HS-5 (cell line): ENCODE measurements at places on chromosomes 5 and 9.

DNA sequence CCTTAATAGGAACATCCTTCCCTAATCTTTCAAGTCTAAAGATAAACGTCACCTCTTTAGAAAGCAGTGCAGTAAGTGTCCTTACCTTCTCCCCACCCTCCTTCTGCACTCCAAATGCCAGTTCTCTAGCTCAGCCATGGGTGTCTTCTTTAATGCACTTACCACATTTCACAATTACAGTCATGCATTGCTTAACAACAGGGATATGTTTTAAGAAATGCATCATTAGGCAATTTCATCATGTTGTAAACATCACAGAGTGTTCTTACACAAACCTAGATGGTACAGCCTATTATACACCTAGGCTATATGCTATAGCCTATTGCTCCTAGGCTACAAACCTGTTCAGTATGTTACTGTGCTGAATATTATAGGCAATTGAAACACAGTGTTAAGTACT, 91.2 kb downstream of the RFX3 start:
- DNase-seq, result no peak

- DNase-seq, result no peak
These were observed 15.3 kb upstream of the SLC27A6 start for GRCh38 chr5:128949847-128950546.

- DNase-seq, result no peak
These were observed 318.4 kb upstream of the NMUR2 start for GRCh38 chr5:152723482-152723881.

DNA sequence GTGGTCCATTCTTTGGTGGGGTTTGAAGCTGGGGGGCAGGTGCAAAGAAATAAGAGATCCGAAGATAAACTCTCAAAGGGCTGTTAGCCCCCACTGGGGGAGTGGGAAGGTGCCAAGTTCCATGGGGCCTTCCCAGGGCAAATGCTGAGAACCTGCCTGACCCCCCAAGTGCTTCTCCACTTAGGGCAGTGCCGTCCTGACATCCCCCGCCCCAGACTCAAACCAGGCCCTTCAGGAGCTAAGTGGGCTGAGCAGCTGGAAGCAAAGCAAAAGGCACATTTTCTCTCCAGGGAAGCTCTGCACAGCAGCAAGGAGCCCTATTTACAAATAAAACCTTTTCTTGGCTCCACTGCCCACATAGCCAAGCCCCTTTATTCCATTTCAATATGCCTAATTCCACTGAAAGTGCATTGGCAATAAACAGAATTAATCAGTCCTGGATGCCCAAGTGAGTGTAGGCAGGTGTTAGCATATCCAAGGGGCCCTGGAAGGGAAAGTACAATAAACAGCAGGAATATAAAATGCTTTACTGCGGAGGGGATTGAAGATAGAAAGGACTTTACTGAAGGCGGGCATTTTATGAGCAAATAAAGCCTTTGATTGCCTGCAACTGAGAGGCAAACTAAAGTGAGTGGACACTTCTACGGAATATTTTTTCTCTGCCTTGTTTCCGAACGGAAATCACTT, 44.6 kb downstream of the WHRN start:
- no peak for DNase-seq

GRCh38 chr5:178941361-178941760, 363 bp downstream of the ZNF454 start:
- DNase-seq, result no peak

GRCh38 chr5:69329905-69330489, 2.6 kb downstream of the CCDC125 start:
- no peak for DNase-seq

DNA sequence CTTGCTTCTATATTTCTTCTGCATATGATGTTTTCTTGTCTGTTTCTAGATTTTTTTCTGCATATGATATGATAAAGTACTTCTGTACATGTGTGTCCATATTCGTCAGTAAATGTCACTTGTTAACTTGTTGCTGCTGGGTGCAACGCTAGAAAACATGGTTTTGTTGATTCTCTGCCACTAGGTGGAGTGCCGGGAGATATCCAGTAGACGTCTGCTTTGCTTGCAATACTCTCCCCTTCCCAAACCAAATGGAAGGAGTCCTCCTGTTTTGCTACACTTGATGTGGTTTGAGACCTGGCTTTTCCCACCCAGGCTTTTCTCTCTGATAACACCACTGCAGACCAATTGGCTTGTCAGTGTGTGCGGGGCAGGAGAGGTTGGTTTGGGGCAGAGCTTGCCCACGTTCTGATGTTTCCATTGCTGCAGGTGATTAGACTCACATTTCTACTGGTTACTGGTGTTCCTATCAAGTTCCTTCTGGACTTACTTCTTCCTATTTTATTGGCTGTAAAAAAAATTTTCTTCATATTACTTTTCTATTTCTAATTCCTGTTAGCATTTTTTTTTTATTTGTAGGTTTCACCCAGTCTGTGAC, 900.0 kb upstream of the CDH10 start:
- peak; percentile 29 for DNase-seq

DNA sequence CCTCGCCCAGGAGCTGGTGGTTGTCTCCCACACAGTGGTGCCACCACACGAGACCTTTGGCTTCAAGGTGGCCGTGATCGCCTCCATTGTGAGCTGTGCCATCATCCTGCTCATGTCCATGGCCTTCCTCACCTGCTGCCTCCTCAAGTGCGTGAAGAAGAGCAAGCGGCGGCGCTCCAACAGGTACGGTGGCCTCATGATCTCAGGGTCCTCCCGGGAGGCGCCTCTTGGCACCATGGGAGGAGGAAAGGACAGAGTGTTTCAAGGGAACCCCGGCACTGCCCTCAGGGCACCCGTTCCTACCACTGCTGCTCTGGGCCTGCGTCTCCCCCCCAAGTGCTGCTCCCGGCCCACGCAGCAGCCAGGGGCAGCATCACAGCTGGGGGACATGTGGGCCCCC, 18.2 kb upstream of the CARD19 start:
- no peak for DNase-seq

DNA sequence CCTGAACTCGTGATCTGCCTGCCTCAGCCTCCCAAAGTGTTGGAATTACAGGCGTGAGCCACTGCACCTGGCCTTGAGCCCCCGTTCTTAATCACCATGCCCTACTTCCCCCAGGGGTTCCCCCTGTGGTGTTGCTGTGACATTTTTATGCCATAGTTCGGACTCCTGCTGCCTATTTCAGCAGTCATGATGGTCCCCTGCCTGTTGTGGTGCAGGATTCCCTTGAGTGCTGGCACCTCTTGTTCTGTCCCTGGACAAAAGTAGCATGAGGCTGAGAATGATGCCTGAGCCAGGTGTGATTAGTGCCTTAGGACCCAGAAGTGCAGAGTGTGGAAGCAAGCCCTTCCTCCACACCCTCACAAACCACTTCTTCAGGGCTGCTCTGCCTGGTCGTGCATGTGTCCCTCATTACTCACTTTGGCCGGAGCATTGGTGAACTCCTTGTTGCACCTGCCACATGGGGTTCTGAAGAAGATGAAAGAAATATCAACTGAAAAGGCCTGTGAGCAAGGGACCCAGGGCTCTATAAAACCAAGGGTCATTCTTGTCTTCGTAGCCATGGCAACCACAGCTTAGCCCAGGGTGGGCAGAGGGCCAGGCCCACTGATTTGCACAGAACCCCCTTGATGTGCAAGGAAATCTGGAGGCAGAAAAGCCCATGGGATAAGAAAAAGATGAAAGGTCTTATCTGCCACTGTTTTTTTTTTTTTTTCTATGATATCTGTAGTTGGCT, 228.0 kb downstream of the NTRK2 start:
- no peak for DNase-seq

DNA sequence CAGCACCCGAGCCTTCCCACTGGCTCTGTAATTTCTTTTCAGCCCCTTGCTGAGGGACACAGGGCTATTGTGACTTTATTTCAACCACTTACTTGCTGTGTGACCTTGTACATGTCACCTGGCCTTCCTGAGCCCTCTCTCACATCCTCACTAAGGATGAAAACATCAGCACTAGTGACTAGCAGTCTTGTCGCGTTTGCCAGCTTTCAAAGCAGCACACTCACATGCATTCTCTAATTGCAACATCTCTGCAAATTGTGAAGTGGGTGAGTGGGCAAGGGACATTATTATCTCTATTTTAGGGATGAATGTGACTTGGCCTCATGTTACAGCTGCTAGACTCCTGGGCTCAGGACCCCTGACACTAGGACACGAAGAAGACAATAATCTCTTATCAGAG, 144.5 kb downstream of the SEC61B start:
- no peak for DNase-seq

DNA sequence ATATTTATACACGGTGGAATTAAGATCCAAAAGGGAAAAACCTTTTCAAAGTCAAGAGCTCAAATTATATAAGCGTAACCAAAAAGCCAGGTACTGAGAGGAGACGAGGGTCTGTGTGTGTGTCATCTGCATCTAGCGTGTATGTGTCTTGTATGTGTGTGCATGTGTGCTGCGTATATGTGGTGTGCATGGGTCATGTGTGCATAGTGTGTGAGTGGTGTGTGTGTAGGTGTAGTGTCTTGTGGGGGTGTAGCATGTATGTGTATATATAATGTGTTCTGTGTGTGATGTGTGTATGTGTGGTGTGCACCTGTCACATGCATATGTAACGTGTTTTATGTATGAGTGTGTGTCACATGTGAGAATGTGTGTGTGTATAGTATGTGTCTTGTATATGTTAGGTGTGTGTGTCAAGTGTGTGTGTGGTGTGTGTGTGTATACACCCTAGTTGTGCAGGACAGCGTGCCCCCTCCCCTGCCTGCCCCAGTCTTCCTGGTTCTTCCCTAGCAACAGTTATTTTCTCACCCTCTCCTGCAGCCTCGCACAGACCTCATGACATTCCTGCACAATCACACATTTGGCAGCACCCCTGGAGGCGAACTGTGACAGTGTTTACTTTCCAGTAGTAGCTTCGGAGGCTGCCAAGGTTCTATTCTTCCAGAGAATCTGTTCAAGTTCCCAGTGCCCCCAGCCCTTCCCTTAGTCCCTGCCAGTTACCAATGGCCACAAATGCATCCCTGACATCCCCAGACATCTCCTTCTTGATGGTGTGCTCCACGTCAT, 27.1 kb upstream of the TNIP1 start:
- DNase-seq, result no peak
